ENCODE measurements at places on chromosomes 2 and 18.
A peak's percentile ranks its signal among the peaks of the same experiment; 100 is the strongest.

- no peak for DNase-seq
Measured at GRCh38 chr2:174344716-174345461, 10.1 kb downstream of the SP9 start.

DNA sequence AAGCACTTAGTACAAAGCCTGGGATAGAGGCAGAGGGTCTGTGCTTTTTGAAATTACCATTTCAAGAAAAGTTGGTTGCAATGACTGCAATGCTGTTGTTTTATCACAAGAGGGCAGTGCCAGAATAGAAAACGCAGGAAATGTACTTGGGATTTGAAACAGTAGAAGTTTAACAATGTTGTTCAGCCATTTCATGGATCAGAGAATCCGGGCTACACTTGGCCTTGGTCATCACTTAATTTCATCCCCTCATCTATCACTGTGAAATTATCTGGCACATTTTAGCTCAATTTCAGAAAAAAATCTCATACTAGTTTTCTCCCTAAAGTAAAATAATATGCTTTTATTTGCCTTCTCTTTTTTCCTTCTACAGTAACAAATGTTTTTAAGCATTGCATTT, 70.8 kb downstream of the RAPGEF4 start:
- DNase-seq = no peak

DNA sequence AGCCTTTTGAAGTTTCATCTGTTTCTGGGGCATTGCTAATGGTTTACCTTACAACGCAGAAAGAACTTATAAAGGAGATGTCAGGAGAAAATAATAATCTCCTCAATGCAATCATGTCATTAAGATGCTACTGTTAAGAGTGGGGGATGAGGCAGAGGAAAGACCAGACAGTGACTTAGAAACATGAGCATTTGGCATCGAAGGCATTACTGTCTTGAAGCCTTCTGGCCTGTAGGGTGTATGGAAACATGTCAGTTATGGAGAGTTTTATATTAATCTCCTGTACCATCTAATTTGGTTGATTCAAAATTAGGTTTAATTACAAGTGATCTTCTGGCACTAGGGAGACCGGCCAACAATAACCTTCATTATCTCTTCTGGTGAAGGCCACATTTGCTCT, 32.5 kb downstream of the CDC42EP3 start:
- DNase-seq = no peak

DNA sequence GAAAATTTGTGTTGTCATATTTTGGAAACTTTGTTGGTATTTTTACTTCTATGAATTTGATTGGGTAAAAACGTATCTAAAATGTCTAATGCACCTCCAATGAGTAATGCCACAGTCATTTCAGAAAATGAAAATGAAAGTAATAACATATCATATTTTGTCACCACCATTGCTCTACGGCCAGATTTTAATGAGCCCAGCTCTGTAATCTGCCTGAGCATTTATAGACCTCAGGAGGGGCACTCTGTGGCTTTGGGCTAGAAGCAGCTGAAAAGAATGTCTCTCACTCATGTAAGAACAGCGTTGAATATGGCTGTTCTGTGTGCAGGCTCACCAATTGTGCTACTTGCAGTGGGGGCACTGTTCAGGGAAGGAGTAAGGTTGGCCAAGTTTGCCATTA, 32.7 kb upstream of the ABCA12 start:
- no peak for DNase-seq

- no peak for DNase-seq
Measured at GRCh38 chr2:3034856-3035255, 342.8 kb downstream of the EIPR1 start.

GRCh38 chr2:227942021-227942420, 70.6 kb downstream of the DAW1 start:
- DNase-seq = no peak

DNA sequence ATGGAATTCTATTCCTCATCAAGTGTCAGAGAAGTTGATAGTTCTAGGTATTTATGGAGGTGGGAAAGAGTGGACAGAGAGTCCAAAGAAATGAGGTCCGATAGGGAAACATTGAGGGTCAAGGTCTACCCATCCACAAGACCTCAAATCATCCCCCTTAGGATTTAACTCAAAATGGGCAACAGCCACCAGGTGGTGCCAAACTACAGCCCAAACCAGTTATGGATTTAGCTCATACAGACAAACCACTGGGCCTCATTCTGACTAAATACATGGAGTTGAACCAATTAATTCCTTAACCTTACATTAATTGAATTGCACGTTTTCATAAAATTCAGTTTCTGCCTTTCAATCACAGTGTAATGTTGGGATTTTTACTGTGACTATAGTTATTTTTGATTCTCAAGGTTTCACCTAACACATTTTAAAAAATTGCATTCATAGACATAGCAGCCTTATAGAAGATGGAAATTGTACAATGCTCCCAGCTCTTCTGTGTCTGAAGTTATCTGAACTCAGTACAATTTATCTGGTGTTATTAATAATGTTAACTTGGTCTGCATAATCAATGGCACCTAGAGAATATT, 98.2 kb upstream of the HNMT start:
- DNase-seq = no peak

- no peak for DNase-seq
Measured at GRCh38 chr2:201572846-201573508, 70.3 kb downstream of the TMEM237 start.

GRCh38 chr2:85605406-85606115, 3.1 kb upstream of the TMEM150A start:
- no peak for DNase-seq

DNA sequence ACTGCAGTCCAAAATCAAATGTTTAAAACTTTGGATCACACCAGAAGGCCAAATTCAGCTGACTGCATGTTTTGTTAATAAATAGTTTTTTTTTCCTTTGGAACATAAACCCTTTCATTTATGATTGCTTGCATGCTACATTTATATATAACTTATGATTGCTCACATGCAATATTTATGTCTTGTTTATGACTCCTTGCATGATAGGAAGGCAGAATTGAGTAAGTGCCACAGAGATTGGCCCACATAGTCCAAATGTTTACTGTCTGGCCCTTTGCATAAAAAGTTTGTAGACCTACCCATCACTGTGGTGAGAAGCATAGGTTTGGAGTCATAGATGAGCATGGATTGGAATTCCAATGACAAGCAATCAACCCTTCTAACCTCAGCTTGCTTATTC, 30.8 kb downstream of the WDFY1 start:
- DNase-seq = no peak

DNA sequence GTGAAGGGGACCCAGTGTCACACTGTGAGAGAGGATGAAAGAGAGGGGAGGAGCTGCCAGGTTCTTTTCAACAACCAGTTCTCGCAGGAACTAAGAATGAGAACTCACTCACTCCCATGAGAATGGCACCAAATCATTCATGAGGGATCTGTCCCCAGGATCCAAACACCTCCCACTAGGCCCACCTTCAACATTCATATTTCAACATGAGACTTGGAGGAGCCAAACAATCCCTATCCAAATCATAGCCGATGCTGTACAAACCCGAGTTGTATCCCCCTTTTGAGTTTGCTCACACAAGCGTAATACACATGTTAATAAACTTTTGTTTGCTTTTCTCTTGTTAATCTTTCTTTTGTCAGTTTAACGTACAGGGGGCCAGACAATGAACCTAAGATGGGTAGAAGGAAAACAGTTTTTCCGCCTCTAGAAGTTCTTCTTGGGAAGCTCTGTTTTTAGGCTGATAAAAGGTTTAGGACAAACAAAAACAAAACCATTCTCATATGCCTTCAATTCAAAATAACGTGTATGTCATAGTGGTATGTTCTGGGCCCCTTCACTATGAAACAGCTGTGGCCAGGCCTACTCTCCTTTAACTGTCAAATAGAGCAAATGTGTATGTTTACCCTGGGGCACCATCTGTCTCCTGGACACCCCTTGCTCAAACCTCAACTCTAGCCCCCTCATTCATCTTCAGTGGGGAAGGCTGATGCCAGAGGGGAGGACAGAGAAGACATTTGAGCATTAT, 9.1 kb upstream of the TMEM37 start:
- DNase-seq = no peak

DNA sequence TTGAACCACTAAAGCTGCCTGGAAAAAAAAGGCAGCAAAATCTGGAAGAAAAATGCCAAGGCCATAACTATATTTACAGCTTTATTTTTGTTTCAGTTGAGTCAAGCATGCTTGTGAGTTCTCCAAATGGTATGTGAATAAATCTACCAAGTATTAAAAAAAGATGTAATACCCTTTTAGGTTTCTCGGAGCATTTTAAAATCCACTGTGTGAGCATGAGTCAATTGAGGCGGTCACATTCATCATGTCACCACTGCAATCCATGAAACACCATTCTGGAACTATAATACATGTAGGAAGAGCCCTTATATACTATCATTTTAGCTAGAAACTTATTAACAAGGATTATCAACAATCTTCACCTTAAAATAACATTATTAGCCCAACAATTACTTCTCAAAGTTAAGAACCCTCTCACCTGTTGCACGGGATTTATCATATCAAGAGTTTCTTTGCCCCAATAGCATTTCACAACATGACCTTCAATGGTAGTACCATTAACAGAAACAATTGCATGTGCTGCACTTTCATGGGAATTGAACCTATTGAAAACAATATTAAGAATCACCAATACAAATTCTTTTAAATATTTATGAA, 24.2 kb upstream of the C2orf42 start:
- no peak for DNase-seq

- DNase-seq = no peak
Measured at GRCh38 chr2:42456126-42456839, 37.5 kb downstream of the KCNG3 start.

- no peak for DNase-seq
Measured at GRCh38 chr2:229370509-229370908, 99.4 kb upstream of the PID1 start.

DNA sequence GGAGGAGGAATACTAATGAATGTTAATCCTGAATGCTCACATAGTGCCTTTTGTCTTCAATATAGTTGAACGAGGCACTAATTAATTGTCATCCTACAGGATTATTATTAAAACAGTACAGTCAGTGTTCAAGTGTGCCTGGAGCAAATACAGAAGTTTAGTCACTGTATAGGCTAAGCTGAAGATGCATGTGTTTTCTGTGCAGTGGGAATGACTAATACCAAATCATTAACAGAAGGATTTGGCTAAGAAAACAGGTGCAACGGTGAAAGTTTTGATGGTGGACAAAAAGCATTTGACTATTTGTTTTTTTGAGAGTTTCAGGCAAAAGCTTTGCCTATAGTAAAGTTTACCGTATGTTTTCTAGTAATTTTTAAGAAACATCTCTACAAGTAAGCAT, 62.8 kb downstream of the DCC start:
- DNase-seq = no peak

DNA sequence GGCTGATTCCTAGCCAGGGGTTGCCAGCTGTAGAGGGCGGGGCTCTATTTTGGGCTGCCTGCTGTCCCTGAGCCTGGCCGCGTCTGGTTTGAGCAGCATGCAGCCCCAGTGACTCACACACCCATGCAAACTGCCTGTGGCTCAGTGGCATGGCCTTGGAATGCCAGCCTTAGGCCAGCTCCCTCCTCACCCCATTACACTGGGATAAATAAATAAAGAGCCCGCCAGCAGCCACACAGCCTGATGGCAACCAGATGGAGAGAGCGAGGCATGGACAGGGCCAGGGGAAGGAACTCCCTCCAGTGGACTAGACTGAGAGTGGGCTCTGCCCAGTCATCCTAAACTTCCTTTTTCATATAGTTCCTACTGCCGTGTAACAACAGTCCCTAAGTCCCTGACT, 18.3 kb downstream of the NHEJ1 start:
- DNase-seq = no peak

DNA sequence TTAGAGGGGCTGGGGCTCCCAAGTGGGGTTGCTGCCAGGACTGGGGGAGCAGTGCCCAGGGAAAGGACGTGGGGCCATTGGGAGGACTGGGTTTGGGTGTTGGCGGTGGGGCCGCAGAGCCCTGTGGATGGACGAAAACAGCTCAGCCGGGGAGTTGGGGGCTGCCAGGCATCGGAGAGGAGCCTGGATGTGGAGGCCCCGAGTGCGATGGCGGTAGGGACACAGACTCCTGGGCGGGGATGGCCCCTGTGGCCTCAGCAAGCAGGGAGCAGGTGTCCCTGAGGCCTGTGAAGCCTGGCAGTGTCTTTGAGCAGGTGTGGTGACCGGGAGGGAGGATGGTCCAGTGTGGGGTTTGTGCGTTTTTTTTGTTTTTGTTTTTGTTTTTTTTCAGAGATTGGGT, 13.3 kb downstream of the CTDP1 start:
- DNase-seq = no peak

DNA sequence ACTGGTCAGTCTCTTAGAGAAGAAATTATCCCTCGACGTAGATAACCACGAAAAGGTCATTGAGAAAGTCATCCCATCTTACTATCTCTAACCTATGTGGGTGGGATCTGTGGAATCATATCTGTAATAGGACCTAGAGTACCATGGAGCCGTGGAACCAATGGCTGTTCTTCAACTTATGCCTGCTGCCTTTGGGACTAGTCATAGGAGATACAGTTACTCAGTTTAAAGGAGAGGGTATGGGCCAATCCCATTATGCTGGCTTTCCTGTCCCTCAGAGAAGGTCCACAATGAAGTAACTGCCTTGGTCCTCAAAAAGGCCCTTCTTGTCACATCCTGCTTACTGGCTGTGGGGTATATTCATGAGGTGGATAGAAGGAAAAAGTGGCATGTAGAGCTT, 77.5 kb downstream of the FEZ2 start:
- DNase-seq = no peak

DNA sequence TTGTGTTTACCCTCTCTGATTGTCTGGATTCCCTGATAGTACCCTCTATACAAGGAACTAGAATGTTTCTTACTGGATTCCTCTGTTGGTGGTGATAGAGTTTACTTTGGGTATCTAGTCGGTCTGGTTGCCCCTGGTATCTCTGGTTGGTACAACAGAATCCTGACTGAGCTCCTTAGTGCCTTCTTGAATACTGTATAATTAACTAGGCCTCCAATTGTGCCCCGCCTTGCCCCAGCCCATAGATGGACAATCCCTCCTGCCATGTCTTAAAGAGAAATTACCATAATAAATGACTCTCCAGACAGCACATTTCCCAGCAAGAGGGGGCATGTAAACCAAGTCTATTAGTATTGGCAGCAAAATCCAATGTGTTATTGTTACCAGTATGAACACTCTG, 2.3 kb downstream of the SCN1A start:
- DNase-seq = no peak

GRCh38 chr2:240319221-240319854, 116.1 kb upstream of the GPC1 start:
- no peak for DNase-seq

GRCh38 chr2:201580486-201580885, 62.8 kb downstream of the TMEM237 start:
- DNase-seq = peak; percentile 34

- no peak for DNase-seq
Measured at GRCh38 chr18:21242780-21243401, 859 bp downstream of the GREB1L start.

DNA sequence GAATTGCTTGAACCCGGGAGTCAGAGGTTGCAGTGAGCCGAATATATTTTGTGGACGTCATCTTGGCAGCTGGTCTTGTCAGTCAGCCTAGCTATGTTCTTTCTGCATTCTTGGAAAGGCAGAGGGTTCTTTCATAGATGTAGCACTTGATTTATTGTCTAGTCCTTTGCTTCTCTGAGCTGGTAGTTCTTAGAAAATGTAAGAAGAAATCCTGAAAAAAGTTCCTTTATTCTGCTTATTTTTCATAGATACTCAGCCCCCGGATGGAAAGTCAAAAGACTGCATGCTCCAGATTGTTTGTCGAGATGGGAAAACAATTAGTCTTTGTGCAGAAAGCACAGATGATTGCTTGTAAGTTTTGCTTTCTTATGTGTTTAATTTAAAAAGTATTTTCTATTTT, 21.3 kb downstream of the PLEKHB2 start:
- DNase-seq = no peak

Measured in HL-60 (cell line).